ENCODE measurements at places on chromosomes 5 and 9.

DNA sequence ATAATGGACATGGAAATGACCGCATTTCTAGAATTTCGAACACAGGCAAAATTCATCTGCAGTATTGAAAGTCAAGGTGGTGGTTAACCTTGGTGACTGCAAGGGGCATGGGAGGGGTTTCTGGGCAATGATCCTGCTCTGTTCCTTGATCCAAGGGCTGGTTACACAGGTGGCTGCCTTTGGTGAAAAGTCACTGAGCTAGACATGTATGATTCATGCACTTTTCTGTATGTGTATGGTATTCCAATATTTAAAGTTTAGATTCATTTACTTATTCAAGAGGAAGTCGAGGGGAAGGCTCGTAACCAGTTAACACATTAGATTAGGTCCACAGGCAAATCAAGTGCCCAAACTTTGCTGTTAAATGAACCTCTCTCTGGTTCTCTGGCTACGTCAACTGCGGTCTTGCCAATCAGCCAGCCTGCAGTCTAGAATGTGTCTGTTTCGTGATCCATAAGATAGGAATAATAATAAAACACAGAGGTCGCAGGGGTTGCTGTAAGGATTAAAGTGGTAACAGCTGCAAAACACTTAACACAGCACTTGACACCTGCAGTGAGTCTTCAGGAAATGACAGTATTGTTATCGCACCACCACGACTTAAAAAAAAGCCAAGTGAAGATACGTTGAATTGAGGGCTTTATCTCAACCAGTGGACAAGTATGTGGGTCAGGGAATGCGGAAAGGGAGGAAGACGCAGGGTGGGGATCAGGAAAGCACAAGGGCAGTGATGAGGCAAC, 92.5 kb downstream of the TLE1 start:
- DNase-seq, result no peak

GRCh38 chr9:108911820-108912219, 22.1 kb downstream of the ELP1 start:
- DNase-seq, result no peak

GRCh38 chr5:107294669-107295068, 376.1 kb downstream of the EFNA5 start:
- no peak for DNase-seq

DNA sequence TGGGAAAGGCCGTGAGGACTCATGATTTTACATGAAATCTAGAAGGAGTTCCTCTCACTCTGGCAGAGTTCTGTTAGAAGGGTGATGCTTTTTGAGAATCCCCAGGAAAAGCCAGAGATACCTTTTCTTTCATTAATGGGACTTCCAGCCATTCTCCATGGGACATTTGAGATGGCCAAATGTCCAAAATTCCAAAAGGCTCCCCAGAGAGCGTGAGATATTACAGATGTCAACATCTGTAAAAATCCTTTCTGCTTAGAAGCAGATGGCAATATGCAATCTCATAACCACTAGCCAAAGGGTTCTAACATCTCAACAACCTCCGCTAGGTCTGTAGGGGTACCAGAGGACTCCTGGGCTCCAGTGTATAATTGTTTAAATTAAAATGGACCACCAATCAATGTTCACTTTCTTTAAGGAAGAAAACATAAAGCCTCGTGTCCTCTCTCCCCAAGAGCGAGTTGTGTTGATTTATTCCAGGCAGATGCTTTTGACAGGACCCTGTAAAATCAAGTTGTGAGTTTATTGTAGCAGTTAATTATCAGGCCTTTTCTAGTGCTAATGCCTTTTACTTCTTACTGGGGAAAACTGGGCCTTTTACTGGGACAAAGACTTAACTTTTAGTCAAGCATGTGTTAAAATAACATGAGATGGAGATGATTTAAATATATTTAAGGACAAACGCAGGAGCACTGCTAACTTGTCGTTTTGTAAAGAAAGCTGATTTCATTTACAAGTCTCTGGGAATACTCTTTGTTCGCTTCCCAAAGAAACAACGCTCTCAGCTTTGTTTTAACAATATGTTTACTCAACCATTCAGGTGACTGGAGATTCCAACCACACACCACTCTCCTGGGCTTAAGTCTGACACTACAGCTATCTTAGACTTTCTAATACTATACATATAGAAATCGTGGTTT, 4.8 kb downstream of the GAS1 start:
- no peak for DNase-seq

DNA sequence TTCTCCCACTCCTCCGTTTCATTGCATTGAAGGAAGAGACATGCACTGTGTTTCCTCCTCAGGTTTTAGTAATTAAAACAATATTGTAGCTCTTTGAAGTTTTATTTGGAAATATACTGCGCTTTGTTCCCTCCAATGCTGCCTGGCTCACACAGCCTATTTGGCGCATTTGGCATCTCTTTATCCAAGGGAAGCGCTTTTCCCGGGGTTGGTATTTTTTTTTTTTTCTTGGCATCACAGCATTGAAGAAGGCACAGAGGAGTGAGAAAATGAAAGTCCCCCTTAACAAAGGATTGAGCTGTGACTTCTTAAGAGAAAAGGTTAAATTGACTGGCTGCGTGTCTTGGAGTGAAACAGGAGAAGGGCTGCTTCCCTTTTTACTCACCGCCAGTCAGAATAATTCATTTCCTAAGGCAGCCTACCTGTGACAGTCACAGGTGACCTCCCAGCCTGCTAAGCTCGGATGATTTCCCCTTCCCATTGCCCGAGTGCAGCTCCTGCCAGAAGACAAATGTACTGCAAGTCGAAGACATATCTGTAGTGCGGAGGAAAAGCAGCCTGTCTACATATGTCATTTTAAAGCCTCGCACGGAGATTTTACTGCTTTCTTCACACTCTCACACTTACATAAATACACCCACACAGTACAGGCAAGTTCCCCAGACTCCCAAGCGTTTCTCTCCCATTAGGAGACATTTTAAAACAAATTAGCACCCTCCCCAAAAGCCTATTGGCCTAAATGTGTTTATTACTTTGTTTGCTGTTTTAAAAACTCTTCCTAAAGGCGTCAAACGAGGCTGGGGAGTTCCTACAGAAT, 665.5 kb upstream of the ZNF608 start:
- DNase-seq, result no peak

GRCh38 chr5:139648205-139649081, at the start of gene CXXC5:
Gene CXXC5 (plus strand): TSS chr5:139648349. CDS start chr5:139680524, 32,175 bp downstream.
- DNase-seq, result peak; percentile 44

DNA sequence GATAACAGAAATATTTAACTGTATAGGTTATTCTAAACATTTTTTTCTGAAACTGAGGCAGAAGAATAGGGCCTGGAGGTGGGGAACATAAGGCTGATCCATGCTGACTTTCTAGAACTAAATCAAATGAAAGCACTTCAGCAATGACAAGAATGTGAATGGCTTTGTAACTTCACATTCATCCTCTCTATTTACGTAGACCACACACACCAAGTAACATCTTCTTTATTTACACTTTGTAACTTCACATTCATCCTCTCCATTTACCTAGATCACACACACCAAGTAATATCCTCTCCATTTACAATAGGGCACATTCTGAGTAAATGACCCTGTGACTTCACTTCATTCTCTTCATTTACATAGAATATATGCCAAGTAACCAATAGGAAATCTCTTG, 251.8 kb upstream of the CDH9 start:
- DNase-seq, result no peak

- DNase-seq, result no peak
Measured at GRCh38 chr9:96436456-96437126, 13.4 kb upstream of the HABP4 start.

GRCh38 chr5:179153341-179153901, 93.2 kb downstream of the ZNF354C start:
- no peak for DNase-seq

DNA sequence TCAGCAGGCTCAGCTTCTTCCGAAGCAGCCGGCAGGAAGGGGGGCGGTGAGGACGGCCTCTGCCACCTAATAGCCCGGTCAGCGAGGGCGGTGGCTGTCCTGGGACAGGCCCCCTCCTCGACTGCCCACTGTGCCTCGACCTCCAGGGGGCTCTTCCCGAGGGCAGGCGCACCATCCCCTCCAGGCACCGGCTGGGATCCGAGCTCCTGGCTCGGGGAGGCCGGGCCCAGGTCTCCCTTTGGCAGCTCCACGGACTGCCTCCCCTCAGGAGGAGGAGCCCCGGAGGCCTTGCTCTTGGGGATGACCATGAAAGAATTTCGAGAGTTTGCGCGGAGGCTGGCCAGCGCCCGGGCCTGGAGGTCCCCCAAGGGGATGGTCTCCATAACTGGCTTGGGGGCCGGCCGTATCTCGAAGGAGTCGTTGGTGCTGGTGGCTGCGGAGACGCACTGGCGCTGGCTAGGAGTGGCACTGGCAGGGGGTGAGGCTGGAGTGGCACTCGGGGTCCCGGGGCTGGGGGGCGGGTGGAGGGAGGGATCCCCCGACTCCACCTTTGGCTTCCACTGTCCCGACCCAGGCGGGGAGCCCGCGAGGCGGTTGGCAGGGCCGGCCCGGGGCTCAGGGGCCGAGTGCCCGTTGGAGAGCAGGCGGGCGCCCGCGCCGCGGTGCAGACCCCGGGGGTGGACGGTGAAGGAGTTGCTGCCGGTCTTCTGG, 975 bp downstream of the TPRN start:
- no peak for DNase-seq

GRCh38 chr5:156482818-156483217, 155.9 kb downstream of the SGCD start:
- DNase-seq, result no peak

DNA sequence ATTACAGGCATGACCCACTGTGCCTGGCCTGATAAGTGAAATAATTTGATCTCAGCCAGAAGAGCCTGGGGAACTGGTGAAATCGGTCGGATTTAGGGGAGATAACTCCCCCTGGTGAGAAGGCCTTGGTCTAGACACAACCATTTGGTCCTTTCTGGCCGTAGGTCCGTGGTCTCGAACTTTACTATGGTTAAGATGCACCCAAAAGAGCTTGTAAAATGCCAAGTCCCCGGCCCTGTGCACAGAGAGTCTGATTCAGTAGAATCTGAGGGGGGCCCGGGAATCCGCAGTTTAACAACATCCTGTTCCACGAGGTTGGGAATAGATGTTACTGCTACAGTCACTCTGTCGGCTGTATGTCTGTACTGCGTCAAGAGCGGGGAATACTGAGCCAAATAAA, 140.7 kb downstream of the C9orf50 start:
- no peak for DNase-seq

- DNase-seq, result no peak
Measured at GRCh38 chr9:81455462-81456219, 233.7 kb downstream of the TLE1 start.

- no peak for DNase-seq
Measured at GRCh38 chr9:111020594-111020993, 17.7 kb downstream of the LPAR1 start.

GRCh38 chr5:170218726-170219125, 14.1 kb upstream of the C5orf58 start:
- no peak for DNase-seq

DNA sequence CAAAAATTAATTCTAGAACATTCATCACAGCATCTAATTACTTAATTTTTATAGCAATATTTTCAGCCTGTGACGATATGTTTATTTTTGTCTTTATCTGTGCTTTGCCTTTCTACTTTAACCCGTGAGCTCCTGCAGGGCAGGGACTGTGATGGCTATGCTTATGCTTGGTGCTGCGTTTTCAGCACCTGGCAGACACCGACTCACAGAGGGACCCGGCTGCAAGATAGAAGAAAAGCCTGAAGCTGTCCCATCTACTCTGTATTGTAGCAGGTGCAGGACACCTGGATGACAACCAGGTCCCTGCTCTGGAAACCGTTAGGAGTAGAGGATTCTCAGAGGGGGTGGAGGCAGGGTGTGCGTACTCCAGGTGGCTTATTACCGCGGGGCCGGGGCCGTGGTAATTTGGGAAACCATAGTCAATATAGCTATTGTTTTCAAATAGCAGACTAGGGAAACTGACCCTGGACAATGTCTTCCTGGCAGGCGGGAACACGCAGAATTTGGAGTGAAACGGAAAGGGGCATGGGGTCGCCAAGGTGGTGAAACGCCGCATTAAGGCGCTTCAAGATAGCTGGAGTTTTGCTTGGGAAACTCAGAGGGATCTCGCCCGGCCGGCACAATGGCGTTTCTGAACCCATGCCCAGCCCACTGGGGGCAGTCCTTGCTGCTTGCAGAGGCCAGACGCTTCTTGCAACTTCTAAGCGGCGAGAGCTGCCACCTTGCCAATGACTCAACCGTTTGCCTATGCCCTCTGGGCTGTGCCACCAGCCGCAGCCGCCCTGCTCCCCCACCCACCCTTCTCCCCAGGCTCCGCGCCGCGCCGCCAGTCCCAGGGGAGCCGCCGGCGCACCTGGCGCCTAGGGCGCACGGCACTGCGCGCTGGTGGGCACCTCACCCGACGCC, 140.1 kb upstream of the PALM2AKAP2 start:
- no peak for DNase-seq

DNA sequence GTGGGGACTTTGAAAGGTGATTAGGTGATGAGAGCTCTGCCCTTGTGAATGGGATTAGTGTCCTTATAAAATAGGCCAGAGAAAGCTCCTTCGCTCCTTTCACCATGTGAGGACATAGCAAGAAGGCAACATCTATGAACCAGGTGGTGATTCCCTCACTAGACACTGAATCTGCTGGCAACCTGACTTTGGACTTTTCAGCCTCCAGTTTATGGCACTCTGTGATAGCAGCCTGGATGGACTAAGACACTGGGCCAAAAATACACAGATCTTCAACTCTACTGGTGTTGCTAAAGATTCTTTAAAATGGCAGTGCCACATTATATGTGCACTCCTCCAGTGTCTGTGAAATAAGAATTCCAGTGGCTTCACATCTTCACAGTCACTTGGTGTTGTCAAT, 41.2 kb upstream of the COL15A1 start:
- DNase-seq, result no peak

DNA sequence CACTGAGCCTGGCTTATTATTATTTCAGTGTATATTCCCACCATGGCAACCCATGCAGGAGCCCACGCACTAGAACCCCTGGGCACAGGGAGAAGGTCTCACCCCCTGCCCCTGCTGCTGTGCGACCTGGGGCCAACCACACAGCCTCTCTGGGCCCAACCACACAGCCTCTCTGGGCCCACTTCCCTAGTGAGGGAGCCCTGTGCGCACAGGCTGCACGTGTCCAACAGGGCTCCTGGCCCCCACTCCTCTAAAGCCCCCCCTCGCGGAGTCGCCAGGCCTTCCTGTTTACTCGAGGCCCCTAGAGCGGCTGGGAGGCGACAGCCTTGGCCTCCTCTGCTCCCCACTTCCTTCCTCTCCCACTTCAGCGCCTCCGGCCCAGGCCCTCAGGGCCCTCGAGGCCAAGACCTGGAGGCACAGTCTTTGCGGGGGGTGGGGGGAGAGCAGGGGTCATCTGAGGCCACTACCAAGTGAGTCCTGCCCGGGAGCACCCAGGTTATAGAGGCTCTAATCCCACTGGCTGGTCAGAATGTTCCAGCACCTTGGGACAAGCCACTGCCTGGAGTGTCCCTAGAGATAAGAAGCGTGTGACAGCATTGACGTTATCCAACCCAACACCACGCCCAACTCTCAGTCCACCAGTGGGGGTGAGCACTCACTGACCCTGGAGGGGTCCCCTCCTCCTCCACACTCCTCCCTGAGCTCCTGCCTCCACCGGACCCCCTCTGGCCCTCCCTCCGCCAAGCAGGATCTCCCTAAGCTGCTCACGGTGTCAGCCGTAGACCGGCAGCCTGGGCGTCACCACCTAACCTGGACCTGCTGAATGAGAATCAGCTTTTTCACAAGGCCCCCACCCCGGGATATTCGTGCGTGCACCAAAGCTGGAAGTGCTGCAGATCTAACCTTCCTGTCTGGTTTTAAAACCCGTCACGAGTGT, 7.9 kb upstream of the ENG start:
- no peak for DNase-seq
